ENCODE measurements at places on chromosomes 11 and 22. TPM values are rescaled to one million over a fixed set of nuclear protein-coding genes. Genes with fewer than 3 reads are reported as not detected.

The MSANTD4 gene
- total RNA-seq = 54.3 TPM

The GNAZ gene
- 124 TPM for total RNA-seq

The PHLDA2 gene
- not detected for total RNA-seq

The SOX6 gene
- total RNA-seq = 23.6 TPM

The RFPL3 gene
- total RNA-seq = not detected

The AIFM3 gene
- total RNA-seq = 2.5 TPM

The PGA5 gene
- total RNA-seq = not detected
